Activated T-cell treated with anti-CD3 and anti-CD28 coated beads, Interleukin-2, amount 50 U/mL, for 24 hours (primary cell): ENCODE measurements at places on chromosomes 3 and 15.

DNA sequence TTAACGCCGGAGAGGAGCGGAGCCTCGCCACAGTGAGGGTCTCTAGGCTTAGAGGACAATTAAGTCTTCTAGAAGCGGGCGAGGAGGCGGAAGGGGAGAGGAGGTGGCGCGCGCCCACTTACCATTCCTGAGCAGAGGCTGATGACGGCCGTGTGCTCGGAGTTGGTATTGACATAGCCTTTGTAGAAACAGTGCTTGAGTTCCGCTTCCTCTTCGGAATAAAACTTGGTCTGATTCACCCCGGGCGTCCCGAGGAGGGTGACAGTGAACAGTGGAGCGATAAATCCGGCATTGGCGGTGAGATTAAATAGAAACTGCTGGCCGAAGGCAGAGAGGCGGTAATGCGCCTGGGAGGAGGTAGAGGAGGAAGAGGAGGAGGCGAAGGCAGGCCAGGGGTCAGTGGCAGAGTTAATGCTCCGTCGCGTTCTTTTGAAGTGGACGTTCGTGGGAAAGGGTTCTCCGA lies 1.3 kb downstream of the ADAMTS9 start:
- no peak for DNase-seq

GRCh38 chr3:70736009-70736408 lies 423.6 kb upstream of the MDFIC2 start:
- no peak for DNase-seq

DNA sequence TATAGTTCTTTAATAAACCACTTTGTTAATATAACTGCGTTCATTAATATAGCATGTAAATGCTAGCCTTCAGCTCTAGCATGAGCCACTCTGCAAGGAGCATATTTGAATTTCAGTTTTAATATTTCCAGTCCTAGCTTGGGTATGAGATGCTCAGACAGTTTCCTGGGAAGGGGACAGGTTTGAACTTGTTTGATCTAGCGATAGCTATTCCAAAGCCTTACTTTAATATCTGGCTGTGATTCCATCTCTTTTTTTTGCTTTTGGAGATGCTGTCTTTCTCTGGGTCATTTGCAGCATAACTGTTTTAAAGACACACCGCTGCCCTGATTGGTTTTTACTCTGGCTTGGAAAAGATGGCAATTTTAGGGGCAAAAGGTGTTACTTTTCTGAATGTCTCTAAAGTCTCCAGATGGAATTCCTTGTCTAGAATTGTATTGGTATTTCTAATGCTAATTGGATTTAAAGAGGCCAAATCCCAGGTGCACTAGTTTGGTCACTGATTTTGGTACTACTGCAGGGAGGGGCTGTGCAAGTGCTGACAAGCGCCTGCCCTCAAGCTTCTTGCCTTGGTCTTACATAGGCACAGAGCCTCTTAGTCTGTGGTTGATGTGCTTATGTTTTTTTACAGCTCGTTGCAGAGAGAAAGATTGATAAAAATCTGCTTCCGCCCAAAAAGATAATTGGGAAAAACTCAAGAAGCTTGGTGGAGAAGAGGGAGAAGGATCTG lies 2.8 kb downstream of the NISCH start:
- no peak for DNase-seq

GRCh38 chr15:77674327-77674726 lies 41.6 kb upstream of the LINGO1 start:
- no peak for DNase-seq

DNA sequence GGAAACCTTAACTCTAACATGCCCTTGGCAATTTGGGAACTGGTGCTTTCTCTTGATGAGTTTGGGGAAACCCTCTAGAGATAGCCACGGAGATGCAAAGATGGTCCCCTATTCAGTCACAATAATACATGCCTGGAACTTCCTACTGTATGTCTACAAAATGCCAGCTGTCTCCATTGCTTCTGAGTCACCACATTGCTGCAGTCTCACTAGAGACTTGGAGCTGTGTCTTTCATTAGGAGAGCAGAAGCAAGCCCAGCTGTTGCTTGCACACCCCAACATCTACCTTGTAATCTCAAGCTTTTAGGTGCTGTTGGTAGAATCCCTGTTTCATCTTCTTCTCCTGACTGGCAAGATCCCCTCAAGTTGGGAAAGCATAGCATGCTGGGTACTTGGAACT lies 261.0 kb downstream of the ADAMTSL3 start:
- no peak for DNase-seq

DNA sequence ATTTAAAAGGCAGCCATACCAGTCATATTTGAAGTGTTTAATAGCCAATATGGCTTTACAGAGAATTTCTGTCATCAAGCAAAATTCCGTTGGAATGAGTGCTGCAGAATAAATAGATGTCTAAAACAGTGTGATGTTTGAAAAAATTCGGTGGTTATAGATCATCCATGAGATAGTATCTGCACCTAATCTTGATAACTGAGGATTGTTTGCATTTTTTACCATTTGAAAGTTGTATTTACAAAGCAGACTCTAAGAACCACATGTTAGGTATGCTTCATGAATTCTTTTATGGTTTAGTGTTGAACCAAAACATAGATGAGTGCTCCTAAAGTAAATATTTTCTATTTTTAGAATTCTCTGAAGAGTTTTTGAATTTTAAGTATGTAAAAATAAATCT lies 476.1 kb downstream of the NAALADL2 start:
- no peak for DNase-seq

- DNase-seq, result no peak
These were observed 34.9 kb downstream of the MORF4L1 start for GRCh38 chr15:78907577-78907976.

- no peak for DNase-seq
These were observed 35.9 kb upstream of the TRAK1 start for GRCh38 chr3:42055291-42055690.

DNA sequence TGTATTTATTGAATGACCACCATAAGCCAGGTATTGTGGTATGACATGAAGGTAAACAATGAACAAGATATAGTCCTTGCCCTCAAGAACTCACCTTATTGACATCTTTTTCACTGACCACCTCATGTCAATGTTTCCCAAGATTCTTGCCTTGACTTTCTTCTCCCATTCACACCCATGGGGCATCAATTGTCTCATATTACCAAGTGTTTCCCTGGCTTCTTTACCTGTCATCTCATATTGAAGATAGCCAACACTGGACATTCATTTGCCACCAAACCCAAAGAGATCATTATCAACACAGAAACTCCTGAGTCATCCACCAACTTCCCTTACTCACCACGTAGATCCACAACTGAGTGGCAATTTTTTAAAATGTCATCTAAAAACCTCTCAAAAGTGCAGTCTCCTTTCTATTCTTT lies 2.2 kb downstream of the EFHB start:
- DNase-seq, result no peak

DNA sequence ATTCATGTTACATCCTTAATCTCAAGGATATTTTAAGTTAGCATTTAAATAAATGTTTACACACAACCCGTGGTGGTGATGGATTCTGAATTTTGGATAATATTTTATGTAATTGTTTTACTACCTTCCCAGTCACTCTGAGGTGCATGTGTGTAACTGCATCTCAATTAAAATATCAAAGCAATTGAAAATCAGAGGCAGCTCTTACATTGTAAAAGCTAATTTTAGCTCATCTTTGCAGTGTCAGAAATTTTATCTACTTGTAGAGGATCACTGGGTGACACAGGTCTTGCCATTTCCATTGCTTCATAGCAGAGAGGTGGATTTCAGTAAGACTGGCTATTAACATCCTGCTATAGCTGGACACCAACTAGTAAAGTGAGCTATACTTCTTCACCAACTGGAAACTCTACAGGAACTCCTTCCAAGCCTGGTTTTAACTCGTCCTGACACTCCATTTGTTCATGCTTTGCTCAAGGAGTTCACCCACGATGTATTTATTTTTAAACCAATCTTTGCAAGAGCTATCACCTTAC lies 19.6 kb upstream of the MITF start:
- DNase-seq, result no peak
